ENCODE measurements at places on chromosomes 4 and X.

DNA sequence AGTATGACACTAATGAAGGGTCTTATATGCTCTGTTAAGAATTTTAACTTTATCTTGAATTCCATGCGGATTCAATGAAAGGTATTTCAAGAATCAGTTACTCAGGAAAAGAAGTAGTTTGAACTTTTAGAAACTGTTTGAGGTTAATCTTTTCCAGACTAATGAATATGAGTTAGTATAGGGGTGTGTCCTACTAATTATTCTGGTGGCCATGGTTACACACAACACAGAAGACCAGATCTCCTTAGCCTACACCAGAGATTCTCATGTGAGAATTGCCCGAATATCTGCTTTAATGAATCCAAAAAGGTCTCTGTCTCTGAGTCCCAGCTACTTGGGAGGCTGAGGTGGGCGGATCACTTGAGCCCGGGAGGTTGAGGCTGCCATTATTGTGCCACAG lies 100.4 kb downstream of the MMRN1 start:
- no peak for DNase-seq

- DNase-seq = no peak
These were observed 325.9 kb downstream of the NR3C2 start for GRCh38 chr4:148116264-148116663.

- DNase-seq = no peak
These were observed 88.8 kb upstream of the PAK3 start for GRCh38 chrX:111007238-111007637.

- no peak for DNase-seq
These were observed 394.0 kb upstream of the IGFBP7 start for GRCh38 chr4:57504139-57504538.

- no peak for DNase-seq
These were observed 1722.2 kb downstream of the RPA4 start for GRCh38 chrX:98605941-98606340.

DNA sequence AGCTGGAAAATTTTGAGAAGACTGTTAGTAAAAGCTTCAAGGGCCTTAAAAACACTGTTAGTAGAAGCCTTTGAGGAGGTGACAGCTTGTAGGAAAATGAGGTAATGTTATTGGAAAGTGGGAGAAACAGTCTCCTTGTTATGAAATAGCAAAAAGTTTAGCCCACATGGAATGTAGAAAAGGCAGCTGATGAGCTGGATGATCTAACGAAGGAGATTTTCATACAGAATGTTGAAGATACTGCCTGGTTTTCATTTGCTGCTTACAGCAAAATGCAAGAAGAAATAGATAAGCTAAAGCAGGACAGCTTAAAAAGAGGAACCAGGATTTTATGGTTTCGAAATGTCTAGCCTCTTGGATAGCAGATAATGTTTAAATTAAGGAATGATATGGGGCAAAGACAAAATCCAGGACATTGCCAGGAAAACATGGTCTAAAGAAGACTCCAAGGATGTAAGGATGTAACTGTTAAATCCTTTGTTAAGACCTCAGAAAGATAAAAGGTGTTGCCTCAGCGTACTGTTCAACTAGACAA lies 10.2 kb upstream of the STBD1 start:
- no peak for DNase-seq

GRCh38 chr4:27278615-27279375 lies 418.2 kb downstream of the STIM2 start:
- DNase-seq = no peak

Measured in activated T-helper 1 cell treated with anti-CD3 and anti-CD28 coated beads, Interleukin-2, amount 50 U/mL, for 16 hours (primary cell).